Esophagus squamous epithelium (tissue), 5 donors: ENCODE measurements at places on chromosomes 6 and 20. TPM values are rescaled to one million over a fixed set of nuclear protein-coding genes. Genes with fewer than 3 reads are reported as not detected.

- no peak for DNase-seq
Observed at GRCh38 chr6:19465256-19465655, 371.9 kb upstream of the ID4 start.

GRCh38 chr6:169190970-169191369 lies 62.7 kb downstream of the THBS2 start:
- no peak for DNase-seq

DNA sequence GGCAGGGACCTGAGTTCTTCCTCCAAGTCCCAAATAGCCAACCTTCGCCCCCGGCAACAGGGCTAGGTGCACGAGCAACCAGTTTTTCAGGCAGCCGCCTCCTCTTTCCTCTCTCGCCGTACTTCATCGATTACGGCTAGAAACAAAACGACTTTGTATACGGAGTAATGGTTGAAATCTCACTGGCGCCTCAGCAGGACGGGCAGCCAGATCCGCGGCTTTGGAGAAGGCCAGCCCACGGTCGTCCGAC lies 333 bp upstream of the SMIM13 start:
- DNase-seq, result no peak

- DNase-seq, result no peak
Observed at GRCh38 chr6:159931846-159932245, 37.0 kb upstream of the IGF2R start.

- DNase-seq, result no peak
Observed at GRCh38 chr20:51529758-51530157, 12.8 kb downstream of the NFATC2 start.

GRCh38 chr6:14758421-14759081 lies 487.3 kb upstream of the JARID2 start:
- no peak for DNase-seq

- DNase-seq, result no peak
Observed at GRCh38 chr6:151070631-151071051, 169.1 kb upstream of the AKAP12 start.

DNA sequence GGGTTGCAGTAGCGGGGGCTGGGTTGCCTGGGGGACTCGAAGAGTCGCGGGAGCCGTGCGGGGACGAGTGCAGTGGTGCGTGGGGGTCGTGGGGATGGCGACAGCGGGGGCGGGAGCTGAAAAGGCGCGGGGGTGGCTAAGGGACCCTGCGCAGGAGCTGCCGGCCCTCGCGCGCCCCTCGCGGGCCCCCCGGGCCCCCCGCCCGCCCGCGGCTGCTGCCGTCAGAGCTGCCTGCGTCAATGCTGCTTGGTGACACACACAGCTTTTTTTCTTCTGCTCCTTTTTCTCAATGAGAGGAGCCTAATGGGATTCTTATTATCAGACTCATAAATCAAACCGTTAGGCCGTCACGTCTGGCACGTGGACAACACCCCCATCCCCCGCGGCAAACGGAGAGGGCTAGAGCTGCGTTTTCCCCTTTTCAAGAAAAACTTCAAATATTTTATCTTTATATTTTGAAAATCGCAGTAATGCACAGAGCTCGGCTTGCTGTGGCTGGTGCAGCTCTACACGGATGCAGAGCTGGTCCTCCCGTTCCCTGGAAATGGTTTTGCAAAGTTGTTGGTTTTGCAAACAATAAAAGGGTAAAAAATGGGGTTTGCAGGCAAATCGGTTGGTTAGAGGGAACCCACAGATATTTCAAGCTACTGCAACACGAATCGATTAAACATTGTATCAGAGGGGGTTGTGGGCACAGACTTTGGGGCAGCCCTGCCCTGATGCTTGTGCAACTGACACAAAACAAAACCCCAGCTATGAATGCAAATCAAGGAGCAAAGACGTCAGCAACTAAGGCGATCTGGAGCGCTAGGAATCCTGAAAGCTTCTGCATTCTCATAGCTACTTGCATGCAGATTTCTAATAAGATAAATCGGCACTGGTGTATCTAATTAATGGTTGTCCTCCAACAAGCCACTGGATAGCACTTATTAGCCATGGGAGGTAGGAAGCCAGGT lies 161.4 kb downstream of the TBXT start:
- DNase-seq, result no peak

GRCh38 chr6:49607391-49607982 lies 29.2 kb downstream of the RHAG start:
- no peak for DNase-seq

GRCh38 chr20:62493253-62493885 lies 17.6 kb upstream of the GATA5 start:
- no peak for DNase-seq

- DNase-seq, result no peak
Observed at GRCh38 chr6:21738180-21739094, 144.9 kb downstream of the SOX4 start.

GRCh38 chr6:41100871-41101287 lies 28.1 kb downstream of the NFYA start:
- DNase-seq, result no peak

Gene BCAS4
- 2.3 TPM for total RNA-seq

Gene COL9A1
- total RNA-seq, result not detected

Gene GTSF1L
- total RNA-seq, result not detected

Gene ADIG
- total RNA-seq, result not detected

Gene DEFB124
- total RNA-seq, result not detected

Gene RSPH9
- total RNA-seq, result 0.15 TPM

Gene LGSN
- total RNA-seq, result not detected

Gene TBPL1
- 27.5 TPM for total RNA-seq
